T-helper 17 cell (primary cell): ENCODE measurements at places on chromosomes 2 and 18.

DNA sequence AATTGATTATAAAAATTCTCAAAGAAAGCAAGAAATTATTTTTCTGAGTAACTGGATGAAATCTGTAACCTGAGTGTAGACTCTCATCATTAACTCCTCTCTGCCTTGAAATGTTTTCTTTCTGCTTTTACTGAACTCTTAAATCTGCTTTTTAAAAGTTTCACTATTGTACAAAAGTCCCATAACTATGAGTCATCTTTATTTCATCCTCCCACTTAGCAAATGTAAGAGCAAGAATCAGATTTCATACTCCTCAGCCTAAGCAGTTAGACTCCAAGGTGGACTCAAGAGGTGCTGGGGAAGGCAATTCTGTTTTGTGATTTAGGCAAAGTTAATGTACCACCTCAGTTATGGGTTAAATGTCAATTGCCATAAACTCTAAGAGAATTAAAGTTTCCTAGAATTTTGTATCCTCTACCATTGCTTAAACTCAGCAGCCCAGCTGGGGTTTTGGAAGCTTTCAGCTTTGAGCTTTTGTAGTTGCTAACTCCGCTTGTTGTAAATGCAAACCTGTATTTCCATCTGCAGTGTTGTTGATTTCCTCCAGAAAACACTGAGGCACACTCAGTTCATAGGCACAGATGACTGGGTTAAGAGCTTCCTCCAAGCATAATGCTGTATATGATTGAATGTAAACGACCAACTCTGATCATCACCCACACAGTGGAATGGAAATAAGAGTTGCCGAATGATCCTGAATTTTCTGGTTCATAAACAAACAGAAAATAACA lies 268.8 kb downstream of the ARHGAP15 start:
- DNase-seq: no peak

DNA sequence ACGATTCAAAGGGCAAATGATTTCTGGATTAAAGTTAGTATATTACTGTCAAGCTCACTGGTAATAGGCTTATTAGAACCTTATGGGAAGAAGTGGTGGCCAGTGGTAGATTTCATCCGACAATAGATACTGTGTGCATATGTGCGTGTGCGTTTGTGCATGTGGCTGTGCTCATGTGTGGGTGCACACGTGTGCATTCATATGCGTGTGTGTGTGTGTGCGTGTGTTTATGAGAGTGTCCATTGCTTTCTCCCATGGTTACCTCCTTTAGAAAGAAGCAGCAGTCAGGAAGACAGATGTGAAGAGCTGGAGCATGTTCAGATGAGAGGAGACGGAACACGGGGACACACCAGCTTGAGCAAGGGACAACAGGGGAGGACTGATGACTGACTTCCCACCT lies 8.9 kb upstream of the MROH2A start:
- DNase-seq: no peak

DNA sequence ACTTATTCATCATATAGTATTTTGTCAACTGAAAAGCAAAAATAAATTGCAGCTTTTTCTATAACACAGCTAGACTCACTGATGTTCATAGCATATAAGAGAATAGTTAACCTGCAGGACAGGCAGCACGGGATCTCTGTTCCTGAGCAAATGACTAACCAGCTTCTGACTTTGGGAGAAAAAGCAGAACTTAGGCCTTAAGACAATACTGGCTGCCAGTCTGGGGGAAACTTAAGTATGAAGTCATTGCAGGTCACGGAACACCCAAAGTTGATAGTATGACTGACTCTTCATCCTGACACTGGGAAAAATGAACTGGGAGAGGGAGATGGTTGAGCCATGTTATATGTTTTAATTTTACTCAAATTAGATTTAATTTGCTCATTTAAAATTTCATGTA lies 113.0 kb downstream of the DPP4 start:
- DNase-seq: no peak

- peak; percentile 43 for DNase-seq
These were observed at the start of gene GALNT3 for GRCh38 chr2:165793779-165794535. Gene GALNT3, minus strand, starts transcription at chr2:165794247. Its CDS starts 23,547 bp downstream, at chr2:165770700.

GRCh38 chr18:7224198-7224597 lies 6.7 kb upstream of the LRRC30 start:
- no peak for DNase-seq

DNA sequence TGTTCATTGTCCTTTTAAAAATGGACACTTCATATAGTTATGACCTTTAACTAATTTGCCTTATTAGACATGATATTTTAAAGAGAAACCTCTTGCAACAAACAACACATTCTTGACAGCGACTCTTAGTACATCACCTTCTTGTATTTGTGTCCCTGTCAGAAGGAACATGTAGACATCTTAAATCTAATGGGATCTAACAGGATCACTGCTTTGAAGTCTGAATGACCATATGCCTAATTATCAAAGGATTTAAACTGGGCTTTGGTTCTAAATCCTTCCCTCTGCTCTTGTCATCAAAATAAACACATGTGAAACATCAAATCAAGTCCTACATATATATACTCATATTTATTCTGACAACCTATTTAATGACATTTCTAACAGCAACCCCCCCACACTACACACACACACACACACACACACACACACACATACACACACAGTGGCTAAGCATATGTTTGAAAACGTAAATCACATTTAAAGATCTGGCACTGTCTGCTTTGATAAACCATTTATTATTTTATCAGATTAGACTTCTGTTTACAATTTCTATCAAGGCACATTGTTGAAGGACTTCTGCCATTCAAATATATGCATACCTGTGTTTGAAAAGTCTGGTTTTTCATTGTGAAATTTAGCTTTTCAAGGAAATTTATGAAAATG lies 4.2 kb downstream of the GALNT13 start:
- DNase-seq: no peak

GRCh38 chr2:134207589-134208209 lies 46.2 kb upstream of the MGAT5 start:
- DNase-seq: peak; percentile 59

DNA sequence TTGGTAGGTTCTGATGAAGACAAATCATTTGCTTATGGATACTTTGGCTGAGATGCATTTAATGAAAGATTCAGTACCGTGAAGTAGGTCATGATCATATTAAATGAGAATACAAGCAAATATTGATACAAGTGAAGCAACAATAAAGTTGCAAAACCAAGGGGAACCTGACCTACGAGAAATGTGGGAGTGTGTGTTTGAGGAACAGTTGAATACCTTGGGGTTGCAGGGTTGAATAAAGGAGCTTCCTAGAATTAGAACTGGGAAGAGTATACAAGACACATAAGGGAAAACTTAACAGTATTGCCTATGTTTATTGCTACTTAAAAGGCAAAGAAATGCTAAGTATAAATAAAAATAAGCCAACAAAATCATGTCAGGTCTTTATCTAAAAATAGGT lies 702.9 kb downstream of the ERBB4 start:
- DNase-seq: no peak

GRCh38 chr2:10410001-10410822 lies 37.9 kb downstream of the ODC1 start:
- no peak for DNase-seq

DNA sequence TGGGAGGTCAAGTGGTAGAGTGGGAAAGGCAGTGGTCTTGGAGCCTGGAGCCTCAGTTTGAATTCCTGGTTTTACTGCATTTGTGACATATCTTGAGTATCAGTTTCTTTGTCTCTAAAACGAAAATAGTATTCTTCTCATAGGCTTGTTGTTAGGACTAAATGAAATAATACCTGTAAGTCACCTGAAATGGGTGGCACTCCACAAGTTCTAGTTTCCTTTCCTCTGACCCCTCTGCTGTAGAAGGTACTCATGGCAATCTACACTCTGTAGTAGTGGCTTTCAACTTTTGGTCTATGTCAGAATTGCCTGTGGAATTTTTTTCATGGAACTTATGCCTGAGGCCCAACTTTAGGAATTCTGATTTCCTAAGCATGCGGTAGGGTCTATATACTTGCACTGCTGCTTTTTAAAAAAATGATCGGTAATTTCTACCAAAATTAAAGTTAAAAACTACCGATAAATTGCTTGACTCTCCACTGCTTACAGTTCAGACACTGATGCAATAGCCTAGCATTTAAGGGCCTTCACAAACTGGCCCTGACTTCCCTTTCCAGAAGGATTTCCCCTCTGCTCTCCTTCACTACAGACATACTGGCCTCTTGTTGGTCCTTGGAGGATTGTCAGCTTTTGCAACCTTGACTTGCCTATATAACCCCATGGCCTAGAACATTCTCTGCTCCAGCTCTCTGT lies 47.2 kb downstream of the PLEK start:
- DNase-seq: no peak

DNA sequence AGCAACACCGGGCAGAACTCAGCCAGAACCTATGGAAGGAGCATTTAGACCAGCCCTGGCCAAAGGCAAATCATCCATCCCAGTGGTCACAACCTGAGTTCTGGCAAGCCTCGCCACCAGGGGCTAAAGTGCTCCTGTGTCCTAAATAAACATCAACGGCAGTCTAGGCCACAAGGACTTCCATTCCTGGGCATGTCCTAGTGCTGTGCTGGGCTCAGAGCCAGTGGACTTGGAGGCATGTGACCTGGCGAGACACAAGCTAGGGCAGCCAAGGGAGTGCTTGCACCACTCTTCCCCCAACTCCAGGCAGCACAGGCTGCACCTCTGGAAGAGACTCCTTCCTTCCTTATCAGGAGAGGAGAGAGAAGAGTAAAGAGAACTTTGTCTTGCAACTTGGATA lies 69.0 kb downstream of the ST6GAL2 start:
- no peak for DNase-seq

DNA sequence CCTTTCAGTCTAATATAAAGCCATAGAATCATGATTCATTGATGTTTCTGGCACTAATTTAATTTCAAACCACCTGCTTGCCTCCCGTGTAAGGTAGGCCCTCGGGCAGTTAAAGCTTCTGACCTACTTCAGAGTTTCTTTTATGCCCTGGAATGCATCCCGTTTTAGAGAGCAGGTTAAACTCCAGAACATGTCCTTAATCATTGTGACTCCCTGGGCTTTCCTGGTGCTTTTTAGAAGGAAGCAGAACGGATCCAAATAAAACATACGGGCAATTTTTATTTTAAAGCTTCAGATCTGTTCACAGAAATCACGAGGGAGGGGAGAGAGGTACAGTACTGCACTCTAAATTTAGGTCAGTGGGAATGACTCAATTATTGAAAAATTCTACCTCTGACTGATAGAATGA lies 134.8 kb downstream of the GCA start:
- DNase-seq: no peak

DNA sequence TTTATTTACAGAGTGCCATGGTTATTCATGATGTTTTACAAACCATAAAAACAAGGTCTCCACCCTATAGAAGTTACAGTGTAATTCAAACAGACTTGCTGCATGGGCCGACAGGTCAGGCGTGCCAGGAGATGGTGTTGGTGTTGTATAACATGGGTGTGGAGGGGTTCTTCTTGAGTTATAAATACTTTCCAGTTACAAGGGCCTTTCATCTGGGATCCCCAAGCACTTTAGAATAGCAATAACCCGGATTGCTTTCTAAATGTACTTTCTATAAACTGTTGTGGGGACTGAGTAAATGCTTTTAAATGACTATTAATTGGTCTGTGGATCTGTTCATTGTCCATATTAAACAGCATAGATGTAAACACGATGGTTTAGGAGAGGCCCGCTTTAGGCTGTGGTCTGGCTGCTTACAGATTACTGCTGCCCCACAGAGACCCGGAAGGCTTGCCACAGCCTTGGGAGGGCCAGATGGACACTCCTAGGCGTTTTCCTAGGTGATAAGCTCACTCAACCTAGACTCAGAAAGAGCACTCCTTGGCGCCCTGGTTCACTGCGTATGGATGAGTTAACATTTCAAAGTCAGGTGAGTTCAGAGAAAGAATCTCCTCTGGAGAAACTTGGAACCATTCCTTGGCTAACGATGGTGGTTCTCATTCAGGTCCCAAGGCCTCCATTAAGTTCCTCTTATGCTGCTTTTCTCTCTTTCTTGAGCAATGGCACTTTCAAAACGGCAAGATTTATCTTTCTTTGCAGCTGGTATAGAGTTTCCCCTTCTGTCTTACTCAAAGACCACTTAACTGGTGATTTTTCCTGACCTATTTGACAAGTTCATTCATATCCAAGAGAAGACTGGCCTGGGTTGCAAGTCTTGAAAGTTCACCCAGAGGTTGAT lies 3.6 kb upstream of the KIAA2012 start:
- no peak for DNase-seq

- no peak for DNase-seq
These were observed 42.5 kb downstream of the DOCK10 start for GRCh38 chr2:224999754-225000153.

DNA sequence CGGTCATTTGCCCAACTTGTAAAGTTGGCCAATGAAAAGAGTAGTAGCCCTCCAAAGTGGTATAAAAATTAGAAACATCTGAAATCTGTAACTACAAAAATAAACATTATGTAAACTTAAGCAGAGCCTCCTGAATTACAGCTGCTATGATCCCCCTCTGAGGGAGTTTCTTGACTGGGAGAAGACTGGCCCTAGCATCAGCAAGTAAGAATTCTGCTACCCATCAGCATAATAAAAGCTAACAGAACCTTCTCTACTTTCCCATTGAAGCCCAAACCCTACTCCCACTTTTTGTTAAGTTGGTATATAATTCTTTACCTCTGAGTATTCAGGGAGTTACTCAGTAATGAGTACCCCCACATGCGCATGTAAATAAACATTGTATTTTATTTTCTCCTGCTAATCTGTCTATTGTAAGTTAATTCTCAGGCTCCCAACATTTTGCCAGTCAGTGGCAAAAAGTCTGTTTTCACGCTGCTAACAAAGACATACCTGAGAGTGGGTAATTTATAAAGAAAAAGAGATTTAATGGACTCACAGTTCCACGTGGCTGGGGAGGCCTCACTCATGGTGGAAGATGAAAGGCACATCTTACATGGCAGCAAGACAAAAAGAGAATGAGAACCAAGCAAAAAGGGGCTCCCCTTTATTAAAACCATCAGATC lies 71.3 kb downstream of the MYL12B start:
- no peak for DNase-seq

- no peak for DNase-seq
These were observed 62.3 kb downstream of the ITGA6 start for GRCh38 chr2:172489681-172490080.
